Spinal cord (tissue), 10 donors: ENCODE measurements at places on chromosomes 2 and 18. TPM values are rescaled to one million over a fixed set of nuclear protein-coding genes. Genes with fewer than 3 reads are reported as not detected.

The AQP12A gene
- not detected for total RNA-seq

DNA sequence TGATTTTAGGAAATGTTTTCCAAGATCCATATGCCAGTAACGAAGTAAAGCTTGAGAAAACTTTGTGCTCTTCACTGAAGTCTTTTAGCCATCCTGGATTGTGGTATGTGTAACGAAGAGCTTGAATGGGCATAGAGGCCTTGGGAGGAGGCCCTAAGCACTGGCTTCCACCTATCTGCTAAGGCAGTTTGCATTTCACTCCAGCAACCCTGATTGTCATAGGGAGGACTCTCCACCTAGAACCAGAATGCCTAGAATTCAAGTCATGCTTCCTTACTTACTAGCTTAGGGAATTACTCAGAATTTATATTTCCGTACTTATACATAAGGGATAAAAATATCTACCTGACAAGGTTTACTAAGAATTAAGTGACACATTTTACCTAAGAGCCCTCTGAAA lies 451.5 kb downstream of the FBXO15 start:
- no peak for DNase-seq

DNA sequence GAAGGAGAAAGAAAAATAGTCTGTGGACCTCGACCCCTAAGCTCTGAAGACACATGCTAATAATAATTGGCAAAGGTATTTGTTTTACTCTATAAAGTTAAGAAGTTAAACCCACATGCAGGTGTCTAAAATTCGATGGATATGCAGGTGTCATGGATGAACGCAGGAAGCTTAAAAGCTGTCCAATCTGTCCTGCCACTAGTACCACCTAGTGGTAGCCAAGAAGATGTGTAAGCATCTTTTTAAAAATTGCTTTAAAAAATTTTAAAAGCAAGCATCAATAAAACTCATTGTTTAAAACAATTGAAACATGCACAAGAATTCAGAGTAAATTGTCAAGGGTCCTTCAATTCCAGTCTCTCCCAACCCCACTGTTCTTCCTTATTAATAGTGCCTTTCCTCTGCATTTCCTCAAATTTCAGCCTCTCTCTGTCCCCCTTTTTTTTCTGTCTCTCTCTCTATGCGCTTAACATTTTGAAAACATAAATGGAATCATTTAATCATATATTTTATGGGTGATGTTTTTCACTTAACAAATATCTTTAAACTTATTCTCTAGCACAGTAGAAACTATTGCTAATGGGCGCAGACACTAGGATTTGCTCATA lies 30.6 kb upstream of the PPP3R1 start:
- peak; percentile 47 for DNase-seq

- no peak for DNase-seq
Measured at GRCh38 chr18:61528961-61529360, 195.7 kb downstream of the CDH20 start.

DNA sequence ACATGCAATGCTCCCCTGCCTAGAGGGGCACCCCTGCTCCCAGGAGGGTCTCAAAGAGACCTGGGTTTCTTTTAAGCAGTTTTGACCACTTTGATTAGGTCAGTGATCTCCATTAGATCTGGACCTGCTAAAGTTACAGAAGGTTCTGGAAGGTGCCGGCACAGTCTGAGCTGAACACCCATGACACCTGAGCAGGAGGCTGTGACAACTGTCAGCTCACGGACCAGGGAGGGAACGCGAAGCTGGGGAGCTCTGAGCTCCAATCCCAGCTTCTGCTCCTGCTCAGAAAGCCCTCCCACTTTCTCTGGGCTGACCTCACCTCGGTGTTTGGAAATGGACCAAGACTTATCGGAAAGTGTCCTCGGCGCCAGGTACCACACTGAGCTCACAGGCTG lies 113.8 kb downstream of the NFATC1 start:
- DNase-seq, result no peak

DNA sequence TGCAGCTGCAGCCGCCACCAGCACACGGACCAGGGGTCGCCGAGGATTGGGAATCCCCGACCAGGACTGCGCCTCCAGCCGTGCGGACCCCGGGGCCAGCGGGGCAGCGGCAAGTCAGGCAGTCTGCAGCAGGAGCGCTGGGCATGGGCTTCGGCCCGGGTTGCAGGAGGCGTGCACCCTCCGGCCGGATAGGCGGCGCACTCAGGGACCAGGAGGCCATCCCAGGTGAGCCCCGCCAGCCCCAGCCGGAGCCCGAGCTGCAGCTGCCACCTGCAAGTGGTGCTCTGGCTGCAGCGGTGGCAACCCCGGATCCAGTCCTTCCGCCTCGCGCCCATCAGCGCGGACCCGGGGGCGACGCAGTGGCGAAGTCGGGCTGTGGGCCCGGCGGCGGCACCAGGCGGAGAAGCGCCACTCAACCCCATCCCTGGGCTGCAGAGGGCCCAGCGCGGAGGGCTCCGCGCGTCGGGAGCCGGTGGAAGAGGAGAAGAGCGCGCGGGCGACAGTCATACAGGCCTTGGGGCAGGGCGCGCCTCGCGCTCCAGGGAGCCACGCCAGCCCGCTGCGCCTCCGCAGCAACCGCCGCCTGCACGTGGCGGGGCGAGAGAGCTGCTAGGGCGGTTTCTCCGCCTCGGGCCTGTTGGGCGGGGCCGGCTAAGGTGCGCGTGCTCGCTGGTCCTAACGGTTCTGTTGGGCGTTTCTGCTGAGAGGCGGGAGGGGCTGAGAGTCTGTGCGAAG lies 73.8 kb downstream of the RPIA start:
- DNase-seq, result peak; percentile 91

- DNase-seq, result no peak
Measured at GRCh38 chr2:98009887-98010760, 14.4 kb upstream of the TMEM131 start.

GRCh38 chr2:56239030-56239429 lies 55.2 kb downstream of the CCDC85A start:
- no peak for DNase-seq

GRCh38 chr2:196291426-196291825 lies 120.0 kb upstream of the STK17B start:
- DNase-seq, result no peak
